ENCODE measurements at places on chromosomes 1 and 21. TPM values are rescaled to one million over a fixed set of nuclear protein-coding genes. Genes with fewer than 3 reads are reported as not detected.
A peak's percentile ranks its signal among the peaks of the same experiment; 100 is the strongest.

DNA sequence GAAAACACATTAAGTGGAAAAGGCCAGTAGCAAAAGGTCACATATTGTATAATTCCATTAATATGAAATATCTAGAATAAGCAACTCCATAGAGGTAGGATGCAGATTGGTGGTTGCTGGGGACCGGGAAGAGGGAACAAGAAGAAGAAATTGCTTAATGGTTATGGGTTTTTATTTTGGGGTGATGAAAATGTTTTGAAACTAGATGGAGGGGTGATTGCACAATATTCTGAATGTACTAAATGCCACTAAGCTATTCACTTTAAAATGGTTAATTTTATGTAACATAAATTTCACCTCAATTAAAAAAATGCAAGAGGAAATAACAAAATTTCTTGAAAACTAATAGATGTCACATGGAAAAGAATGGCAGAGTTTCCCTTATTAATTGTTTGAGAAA lies 6.7 kb downstream of the KIAA0040 start:
- no peaks in the 10 kb centered on the region for H3K36me3 ChIP-seq
- no peak overlapping the region for H3K4me3 ChIP-seq
- DNase-seq, result no peak
- no peaks in the 10 kb centered on the region for H3K27me3 ChIP-seq
- H3K4me1 ChIP-seq, result no peaks in the 10 kb centered on the region

- no peak for DNase-seq
- H3K27ac ChIP-seq, result no peak overlapping the region
- H3K4me3 ChIP-seq, result no peak overlapping the region
- no peaks in the 10 kb centered on the region for H3K36me3 ChIP-seq
Observed at GRCh38 chr1:112165375-112165774, 175.9 kb upstream of the KCND3 start.

UQCRH gene
- total RNA-seq, result 817 TPM

THEM5 gene
- total RNA-seq, result not detected

DNA sequence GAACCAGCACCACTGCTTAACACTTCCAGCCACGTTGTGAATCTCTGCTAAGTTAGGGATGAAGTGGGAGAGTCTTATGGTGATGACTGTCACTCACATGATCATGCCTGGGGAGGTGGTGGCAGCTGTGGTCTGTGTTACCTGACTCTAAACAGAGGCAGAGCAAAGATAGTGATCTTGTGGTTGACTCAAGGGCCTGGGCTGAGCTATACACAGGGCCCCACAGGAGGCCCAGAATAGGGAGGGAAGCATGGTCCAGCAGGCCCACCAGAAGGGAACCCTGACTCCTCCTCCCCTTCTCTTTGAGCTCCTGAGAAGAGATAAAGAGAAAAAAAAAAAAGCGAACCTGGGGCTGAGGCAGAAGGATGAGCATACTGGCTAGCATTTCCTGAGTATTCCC lies 55.0 kb downstream of the PLXNA2 start:
- H3K27me3 ChIP-seq, result no peaks in the 10 kb centered on the region
- no peak overlapping the region for H3K4me3 ChIP-seq
- peaks cover 47% of the 10 kb centered on the region for H3K4me1 ChIP-seq
- peak overlapping the region; percentile 69 for H3K27ac ChIP-seq
- H3K36me3 ChIP-seq, result peaks cover 32% of the 10 kb centered on the region
- DNase-seq, result peak; percentile 37

CBR3 gene
- 22.0 TPM for total RNA-seq

DNA sequence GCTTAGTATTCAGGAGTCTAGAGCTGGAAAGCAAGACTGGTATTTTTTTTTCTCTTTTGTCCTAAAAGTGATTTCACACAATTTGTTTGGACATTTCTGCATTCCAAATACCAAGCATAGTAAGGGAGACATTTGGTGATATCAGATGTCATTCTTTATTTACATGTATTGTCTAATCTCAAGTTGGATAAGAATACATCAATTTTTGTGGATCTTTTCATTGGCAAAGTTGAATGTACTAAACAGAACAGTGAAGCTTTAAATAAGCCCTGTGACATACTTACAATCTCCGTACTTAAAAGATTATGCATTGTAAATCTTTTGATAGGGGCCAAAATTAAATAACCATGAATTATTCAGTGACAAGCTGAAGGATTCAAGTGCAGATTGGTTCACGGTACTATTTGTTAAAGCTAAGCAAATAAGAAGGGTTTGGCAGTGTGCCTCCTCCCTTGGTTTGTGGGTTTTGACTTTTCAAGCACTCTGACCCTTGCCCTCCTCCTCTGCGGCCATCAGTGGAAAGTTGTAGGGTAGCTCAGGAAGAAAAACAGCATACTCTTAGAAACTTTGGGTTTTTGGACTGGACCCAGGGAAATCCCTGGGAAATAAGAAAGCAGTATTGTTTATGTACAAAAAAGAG lies 663.7 kb downstream of the ADGRL2 start:
- H3K36me3 ChIP-seq, result no peaks in the 10 kb centered on the region
- no peak overlapping the region for H3K4me3 ChIP-seq
- DNase-seq, result no peak
- H3K4me1 ChIP-seq, result no peaks in the 10 kb centered on the region

MSH4 gene
- not detected for total RNA-seq

GRCh38 chr1:47907177-47907528 lies 90.0 kb downstream of the TRABD2B start:
- no peak for DNase-seq
- no peak overlapping the region for H3K27ac ChIP-seq
- no peaks in the 10 kb centered on the region for H3K36me3 ChIP-seq
- H3K27me3 ChIP-seq, result no peaks in the 10 kb centered on the region
- H3K4me3 ChIP-seq, result no peak overlapping the region

- DNase-seq, result no peak
- H3K4me1 ChIP-seq, result no peaks in the 10 kb centered on the region
- no peak overlapping the region for H3K4me3 ChIP-seq
- H3K36me3 ChIP-seq, result peaks cover 100% of the 10 kb centered on the region
Observed at GRCh38 chr1:166852918-166853317, 13.6 kb downstream of the POGK start.

HPCAL4 gene
- total RNA-seq, result 0.06 TPM

- H3K36me3 ChIP-seq, result no peaks in the 10 kb centered on the region
- no peak overlapping the region for H3K4me3 ChIP-seq
- no peaks in the 10 kb centered on the region for H3K4me1 ChIP-seq
- DNase-seq, result no peak
- H3K27ac ChIP-seq, result no peak overlapping the region
- H3K27me3 ChIP-seq, result no peaks in the 10 kb centered on the region
Observed at GRCh38 chr1:151820940-151821339, 10.7 kb downstream of the RORC start.

ST6GALNAC3 gene
- 5.1 TPM for total RNA-seq

GRCh38 chr1:169548282-169548681 lies 38.0 kb downstream of the F5 start:
- no peak overlapping the region for H3K4me3 ChIP-seq
- DNase-seq, result no peak
- no peak overlapping the region for H3K27ac ChIP-seq
- H3K27me3 ChIP-seq, result peaks cover 8% of the 10 kb centered on the region
- no peaks in the 10 kb centered on the region for H3K4me1 ChIP-seq
- H3K36me3 ChIP-seq, result no peaks in the 10 kb centered on the region

DNA sequence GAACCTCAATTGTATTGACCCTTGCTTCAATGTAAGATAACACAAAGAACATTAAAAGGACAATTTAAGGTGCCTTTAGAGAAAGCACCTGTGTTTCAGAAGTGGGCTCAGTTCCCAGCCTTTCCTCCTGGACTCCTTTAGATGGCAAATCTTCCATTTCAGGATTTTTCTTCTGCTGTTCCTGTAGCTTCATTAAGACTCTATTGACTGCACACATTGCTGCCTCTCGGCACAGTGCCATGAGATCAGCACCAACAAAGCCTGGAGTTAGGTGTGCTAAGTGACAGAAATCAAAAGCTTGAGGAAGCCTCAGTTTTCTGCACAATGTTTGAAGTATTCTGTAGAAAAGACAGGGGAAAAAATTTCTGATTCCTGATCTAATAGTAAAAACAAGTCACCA lies 40.6 kb downstream of the NVL start:
- H3K27me3 ChIP-seq, result no peaks in the 10 kb centered on the region
- no peaks in the 10 kb centered on the region for H3K4me1 ChIP-seq
- H3K4me3 ChIP-seq, result no peak overlapping the region
- no peak overlapping the region for H3K27ac ChIP-seq
- H3K36me3 ChIP-seq, result peaks cover 69% of the 10 kb centered on the region

DNA sequence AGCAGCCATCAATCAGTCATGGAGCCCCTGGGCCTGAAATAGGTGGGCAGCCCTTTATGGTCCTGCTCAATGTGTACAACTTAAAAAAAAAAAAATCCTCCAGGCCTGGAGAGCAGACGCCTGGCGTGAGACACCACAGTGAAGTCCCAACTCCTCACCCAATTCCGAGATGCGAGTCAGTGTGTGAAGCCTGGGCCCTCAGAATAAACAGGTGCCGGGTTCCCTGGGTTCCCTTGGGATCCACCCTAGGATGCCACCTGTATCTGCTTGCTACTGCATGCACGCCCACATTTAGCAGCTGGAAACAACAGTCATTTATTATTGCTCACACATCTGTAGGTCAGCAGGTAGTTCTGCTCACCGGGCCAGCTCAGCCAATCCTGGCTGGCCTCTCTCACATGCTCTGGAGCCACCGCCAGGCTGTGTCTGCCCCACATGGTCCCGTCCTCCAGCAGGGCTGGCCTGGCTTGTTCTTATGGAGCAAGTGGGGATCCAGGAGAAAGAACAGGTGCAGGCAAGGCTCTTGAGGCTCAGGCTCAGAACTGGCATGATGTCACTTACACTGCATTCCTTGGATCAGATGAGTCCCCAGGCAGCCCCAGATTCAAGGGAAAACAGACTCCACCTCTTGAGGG lies 172.7 kb downstream of the NPHP4 start:
- H3K4me1 ChIP-seq, result no peaks in the 10 kb centered on the region
- H3K27me3 ChIP-seq, result no peaks in the 10 kb centered on the region
- no peaks in the 10 kb centered on the region for H3K36me3 ChIP-seq
- DNase-seq, result no peak
- no peak overlapping the region for H3K4me3 ChIP-seq

DNA sequence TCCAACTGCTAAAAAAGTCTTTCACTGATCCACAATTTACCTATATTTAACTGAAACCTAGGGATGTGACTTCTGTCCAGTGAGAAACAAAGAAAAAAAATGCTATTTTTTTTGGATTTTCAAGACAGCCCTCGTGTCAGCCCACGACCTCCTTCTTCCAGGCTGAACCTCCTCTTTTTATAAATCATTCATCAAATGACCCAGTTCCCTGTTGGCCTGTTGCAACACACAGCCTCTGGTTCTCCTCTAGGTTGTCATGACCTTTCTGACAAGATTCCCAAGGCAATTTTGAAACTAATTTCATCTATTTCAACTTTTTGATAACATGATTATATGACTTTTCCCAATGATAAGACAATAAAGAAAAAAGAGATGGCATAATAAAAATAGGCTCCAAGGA lies 74.6 kb downstream of the PGBD5 start:
- H3K27me3 ChIP-seq, result no peaks in the 10 kb centered on the region
- DNase-seq, result no peak
- H3K4me3 ChIP-seq, result no peak overlapping the region
- no peaks in the 10 kb centered on the region for H3K4me1 ChIP-seq
- H3K36me3 ChIP-seq, result no peaks in the 10 kb centered on the region
- no peak overlapping the region for H3K27ac ChIP-seq

TEKT2 gene
- total RNA-seq, result not detected

DNA sequence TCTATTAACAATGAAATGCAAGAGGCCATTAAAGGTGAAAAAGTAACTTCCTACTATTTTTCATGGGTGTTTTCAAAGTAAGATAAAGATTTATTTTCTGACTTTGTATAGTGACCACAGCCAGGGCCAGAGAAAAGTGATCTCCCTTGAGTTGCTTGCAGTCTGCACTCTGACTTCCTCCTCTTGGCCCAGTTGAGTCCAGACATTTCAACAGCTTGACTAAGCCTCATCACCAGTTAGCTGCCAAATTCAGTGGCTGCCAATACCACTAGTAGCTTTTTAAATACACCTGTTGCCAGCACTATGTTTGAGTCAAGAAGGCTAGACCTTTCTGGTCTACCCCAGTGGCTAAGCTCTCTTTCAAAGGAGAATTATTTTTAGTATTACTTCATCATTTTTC lies 3.7 kb upstream of the NEK7 start:
- no peaks in the 10 kb centered on the region for H3K27me3 ChIP-seq
- H3K4me3 ChIP-seq, result no peak overlapping the region
- peaks cover 8% of the 10 kb centered on the region for H3K36me3 ChIP-seq
- DNase-seq, result no peak

DPT gene
- not detected for total RNA-seq

- H3K4me1 ChIP-seq, result no peaks in the 10 kb centered on the region
- H3K27me3 ChIP-seq, result no peaks in the 10 kb centered on the region
- DNase-seq, result peak; percentile 45
- H3K36me3 ChIP-seq, result peaks cover 71% of the 10 kb centered on the region
- no peak overlapping the region for H3K4me3 ChIP-seq
- H3K27ac ChIP-seq, result no peak overlapping the region
Observed at GRCh38 chr1:11838349-11839272, 9.0 kb downstream of the NPPA start.

GRCh38 chr1:218219460-218219859 lies 65.6 kb upstream of the RRP15 start:
- H3K4me1 ChIP-seq, result no peaks in the 10 kb centered on the region
- H3K36me3 ChIP-seq, result no peaks in the 10 kb centered on the region
- no peak overlapping the region for H3K27ac ChIP-seq

DNA sequence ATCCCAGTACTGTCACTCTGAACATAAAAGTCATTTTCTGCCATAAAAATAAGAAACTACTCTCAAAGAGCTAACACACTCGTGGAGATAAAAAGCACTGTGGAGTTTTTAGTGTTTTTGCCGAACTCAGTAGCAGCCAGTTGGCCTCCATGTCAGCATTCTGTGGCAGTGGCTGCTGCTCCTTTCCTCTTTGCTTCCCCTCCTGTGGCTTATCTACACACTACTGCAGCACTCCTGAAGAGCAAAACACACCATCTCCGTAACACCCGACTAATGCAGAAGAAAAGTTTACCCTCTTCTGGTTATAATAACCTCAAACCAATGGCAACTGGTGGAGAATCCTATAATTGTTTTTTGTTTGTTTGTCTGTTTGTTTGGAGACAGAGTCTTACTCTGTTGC lies 44.9 kb downstream of the RAB3GAP2 start:
- H3K27ac ChIP-seq, result no peak overlapping the region
- DNase-seq, result no peak
- H3K4me1 ChIP-seq, result no peaks in the 10 kb centered on the region
- no peak overlapping the region for H3K4me3 ChIP-seq

DNA sequence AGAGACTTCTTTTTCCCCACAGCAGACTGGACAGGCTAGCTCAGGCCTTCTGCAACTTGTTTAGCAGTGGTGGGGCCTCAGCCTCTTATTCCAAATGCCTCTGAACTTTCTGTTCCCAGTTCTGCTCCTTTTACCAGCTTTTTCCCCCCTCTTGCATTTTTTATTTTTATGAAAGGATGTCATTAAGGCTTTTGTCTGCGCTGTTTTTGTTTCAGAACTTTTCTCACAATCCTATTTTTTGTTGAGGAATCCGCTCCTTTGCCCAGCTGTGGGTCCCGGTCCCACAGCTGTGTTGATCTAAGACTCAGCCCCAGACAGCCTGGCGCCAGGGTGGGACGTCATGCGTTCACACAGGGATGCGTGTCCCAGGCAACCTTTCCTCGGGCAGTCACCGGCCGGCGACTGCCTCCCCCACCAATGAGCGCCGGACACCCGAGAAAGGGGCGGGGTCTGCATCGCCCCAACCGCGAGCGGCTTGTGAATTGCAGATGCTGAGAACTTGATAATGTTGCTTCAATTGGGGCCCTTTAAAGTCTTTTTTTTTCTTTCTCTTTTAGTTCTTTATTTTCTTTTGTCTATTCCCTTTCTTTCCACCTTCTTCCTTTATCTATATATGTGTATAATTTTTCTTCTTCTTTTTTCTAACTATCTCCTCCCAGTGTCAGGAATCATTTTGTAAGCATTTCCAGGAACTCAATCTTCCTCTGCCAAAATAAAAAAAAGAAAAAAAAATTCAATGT lies 3.0 kb upstream of the ID3 start:
- H3K27me3 ChIP-seq, result no peaks in the 10 kb centered on the region
- peaks cover 52% of the 10 kb centered on the region for H3K4me1 ChIP-seq

Data from SJSA1 (cell line).